Neural progenitor cell (in vitro differentiated cells): ENCODE measurements at places on chromosomes 2 and 18.

DNA sequence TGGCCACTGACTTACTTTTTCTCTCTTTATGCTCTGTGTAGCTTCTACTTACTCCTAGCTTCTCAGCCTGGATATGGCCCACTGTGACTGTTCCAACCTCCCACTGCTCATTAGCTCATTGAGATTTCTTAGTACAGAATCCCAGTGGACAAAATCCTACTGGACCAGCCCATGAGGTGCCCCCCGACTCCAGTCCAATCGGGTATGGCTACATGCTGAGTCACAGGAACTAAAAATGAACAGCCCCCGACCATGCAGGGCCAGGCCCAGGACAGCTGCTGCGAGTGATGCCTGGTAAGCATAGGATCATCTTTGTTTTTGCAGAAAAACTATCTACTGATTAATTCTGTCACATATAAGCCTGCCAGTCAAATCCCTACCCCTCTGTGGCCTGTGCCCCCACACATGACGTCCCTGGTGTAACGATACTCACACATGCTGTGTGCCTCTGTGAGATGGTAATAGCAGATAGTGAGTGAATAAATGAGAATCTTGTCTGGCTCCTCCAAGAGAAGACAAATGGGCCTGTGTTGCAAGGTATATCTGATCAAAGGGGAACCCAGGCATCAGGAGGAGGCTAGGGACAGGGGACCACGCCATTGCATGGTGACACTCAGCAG, 85.9 kb upstream of the KLF7 start:
- no peak for DNase-seq

GRCh38 chr2:78876316-78876688, 149.2 kb upstream of the REG3G start:
- no peak for DNase-seq

DNA sequence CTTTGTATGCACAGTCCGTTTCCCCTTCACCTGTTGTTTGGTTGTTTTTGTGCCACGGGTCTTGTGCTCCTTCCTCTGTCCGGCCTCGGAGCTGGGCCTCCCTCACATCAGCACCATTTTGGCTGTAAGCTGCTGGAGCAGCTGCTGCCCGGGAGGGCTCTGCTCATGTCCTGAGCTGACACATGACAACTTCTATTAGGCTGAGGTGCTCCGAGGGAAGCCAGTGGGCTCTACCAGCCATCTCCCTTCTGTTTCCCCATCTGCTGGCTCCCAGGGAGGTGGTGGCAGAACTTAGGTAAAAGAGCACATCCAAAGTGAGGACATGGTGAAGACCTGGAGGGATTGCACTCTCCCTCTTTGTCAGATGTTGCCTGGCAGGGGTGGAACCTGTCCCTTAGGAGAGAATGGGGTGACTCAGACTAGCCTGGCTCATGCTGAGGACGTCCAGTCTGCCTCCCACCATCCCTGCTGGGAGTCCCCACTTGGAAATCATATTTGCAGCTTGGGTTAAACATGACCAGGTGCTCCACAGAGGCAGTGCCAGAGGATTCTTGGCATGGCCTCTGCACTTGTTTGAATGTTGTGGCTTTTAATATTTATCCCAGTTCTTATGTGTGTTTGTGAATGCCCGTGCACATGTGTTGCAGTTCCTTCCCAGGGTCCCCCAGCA, 49.8 kb upstream of the TNP1 start:
- no peak for DNase-seq

DNA sequence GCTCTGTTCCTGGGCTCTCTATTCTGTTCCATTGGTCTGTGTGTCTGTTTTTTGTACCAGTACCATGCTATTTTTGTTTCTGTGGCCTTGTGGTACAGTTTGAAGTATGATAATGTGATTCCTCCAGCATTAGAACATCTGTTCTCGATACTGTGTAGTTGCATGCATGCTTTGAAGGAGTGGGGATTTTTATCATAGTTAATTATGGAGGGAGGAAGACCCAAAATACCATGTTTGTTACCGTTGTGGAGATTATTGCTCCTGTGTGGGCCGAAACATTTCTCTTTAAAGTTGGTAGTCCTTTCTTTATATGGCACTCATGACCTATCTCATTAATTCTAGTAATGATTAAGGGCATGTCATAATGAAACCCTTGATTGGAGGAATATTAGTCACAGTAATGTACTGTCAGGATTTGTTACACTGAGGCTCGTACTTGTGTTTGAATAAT, 87.6 kb downstream of the TTC27 start:
- no peak for DNase-seq

GRCh38 chr2:152433289-152433688, 98.3 kb downstream of the FMNL2 start:
- DNase-seq, result no peak

DNA sequence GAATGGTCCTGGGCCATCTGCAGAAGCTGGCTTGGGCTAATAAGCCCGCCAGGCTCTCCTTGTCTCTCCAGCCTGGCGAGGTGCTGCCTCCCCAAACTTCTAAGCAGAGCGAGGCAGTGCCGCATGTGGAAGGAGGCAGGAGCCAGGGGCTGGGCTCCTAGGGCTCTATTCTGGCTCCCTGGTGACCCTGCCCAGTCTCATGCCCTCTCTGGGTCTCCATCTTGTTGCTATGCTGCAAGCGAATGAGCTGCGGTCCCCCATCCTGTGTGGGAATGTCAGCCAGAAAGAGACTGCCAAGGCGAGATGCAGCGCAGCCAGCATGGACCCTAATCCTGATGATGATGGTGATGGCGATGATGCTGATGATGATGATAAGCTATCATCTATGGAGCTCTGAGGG, 48.7 kb downstream of the TNS1 start:
- DNase-seq, result no peak

DNA sequence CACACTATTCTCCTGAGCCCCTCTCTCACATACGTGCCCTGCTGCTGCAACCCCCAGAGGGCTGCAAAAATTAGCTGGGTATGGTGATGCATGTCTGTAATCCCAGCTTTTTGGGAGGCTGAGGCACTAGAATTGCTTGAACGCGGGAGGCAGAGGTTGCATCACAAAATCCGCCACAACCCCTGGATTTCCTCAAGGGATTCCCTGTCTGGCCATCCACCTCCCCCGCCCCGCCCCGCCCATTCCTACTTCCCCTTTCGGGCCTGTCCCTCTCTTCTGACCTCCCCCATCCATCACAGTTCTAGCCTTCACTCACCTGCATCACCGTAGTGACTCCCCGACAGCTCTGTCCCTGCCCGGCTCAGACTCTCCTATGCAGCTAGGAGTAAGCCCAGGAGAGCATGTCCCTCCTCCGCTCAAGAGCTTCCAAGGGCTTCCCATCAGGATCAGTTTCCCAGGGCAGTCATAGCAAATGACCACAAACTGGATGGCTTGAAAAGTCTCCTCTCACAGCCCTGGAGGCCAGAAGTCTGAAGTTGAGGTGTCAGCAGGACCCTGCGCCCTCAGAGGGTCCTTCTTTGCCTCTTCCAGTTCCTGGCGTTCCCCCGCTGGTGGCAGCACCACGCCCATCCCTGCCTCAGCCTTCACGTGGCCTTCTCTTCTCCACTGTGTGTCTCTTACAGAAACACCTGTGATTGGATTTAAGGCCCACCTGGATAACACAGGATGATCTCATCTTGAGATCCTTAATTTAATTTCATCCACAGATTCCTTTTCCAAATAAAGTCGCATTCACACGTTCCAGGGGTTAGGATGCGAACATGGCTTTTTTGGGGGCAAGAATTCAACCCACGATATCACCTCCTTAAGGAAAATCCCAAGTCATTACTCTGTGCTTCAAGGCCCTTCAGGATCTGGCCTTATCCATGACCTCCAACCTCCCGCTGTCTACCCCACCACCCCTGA, 58.5 kb downstream of the HS1BP3 start:
- DNase-seq, result no peak

DNA sequence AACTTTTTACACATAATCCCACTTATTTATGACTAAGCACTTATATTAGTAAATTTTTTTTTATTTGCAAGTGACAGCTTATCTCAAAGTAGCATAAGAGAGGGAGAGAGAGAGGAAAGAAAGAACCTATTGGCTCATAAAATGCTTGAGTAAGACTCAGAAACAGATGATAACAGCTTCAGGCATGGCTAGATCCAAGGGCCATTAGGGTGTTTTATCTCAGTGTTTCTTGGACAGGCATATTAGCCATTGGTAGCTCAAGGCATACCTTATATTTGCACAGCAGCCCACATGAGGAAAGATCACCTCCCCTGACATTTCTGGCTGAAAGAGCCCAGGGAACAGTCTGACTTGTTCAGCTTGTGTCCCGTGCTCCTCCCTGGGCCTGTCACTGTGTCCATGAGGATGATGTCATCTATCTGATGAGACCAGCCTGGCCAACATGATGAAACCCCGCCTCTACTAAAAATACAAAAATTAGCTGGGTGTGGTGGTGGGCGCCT, 64.4 kb downstream of the IL1R2 start:
- DNase-seq, result no peak

DNA sequence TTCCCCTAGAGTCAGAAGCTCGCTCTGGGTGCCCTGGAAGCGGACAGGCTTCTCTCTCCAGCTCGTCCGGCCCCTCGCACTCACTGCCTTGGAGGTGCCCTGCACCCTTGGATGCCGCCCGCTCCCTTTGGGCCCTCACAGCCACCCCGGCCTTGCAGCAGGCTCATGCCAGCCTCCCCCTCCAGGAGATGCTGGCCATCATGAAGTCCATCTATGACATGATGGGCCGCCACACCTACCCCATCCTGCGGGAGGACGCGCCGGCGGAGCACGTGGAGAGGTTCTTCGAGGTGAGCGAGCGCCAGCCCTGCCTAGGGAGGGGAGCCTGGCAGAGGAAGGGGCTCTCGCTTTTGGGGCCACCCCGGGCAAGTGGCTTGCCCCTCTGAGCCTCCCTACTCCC, 20.3 kb upstream of the FAHD2A start:
- DNase-seq, result no peak

DNA sequence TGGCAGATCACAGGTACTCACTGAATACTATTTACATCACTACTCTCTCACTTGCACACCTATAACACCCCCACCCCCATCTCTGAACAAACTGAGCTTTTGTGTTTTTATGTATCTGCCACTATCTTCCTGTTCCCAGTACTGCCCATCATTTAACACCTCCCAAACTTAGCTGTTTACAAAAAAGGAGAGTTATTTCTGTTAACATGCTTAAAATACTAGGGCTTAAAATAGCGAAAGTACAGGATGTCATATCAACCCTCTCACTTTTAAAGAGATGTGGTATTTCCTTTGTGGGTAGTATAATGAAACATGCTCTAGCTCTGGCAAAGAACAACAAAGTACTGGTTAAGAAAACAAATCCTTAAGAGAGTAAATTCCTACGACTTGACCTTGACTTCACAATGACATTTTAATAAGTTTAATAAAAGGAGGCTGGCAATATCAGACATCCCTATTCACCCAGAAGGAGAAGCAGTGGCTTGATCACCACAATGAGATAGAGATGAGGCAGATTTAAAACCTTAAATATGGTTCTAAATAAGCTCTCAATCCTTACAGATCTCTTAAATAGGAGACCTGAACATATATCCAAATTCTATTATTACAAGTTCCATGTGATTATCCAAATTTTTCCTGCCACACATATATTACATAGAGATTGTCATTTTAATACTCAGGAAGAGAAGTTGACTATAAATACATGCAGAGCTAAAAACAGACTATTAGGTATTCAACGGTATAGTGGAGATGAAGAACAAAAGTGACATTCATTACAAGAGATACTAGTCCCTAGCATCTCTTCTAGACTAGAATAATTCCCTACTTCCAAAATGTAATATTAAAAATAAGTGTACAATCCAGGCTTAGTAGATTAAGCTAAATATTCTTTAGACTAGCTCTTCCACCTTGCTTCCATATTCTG, 36.9 kb downstream of the TRAK2 start:
- DNase-seq, result no peak

DNA sequence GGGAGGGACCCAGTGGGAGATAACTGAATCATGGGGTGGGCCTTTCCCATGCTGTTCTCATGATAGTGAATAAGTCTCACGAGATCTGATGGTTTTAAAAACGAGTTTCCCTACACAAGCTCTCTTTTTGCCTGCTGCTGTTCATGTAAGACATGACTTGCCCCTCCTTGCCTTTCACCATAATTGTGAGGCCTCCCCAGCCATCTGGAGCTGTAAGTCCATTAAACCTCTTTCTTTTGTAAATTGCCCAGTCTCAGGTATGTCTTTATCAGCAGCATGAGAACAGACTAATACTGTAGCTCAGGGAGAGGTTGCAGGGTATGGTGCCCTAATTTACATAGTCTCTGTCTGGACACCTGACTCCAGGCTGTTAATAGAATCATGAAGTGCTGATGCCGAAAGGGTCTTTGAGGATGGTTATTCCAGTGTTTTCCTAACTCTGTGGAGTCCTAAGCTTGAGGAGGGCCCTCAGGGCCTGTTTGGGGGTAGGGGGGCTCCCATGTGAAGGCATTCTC, 343.2 kb downstream of the ALK start:
- DNase-seq, result no peak

DNA sequence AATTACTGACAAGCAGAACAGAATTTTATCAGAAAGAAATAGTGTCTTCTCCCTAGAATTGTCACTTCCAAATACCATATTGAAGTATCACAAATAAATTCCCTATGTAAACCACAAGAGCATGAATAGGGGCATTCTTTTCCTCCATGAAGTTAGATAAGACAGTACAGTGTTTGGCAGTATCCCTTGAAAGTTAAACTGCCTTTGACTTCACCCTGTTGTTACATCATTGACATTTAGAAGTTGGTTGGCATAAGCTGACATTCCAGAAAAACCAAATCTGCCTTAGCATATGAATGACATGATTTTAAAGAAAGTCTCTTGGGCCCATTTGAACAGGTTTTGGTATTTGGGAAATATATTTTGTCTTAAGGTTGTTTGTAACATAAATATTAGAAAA, 50.2 kb upstream of the OSR1 start:
- no peak for DNase-seq

GRCh38 chr2:170942615-170943014, 13.6 kb downstream of the GORASP2 start:
- DNase-seq, result no peak

- DNase-seq, result no peak
Measured at GRCh38 chr2:233225230-233226068, 26.0 kb upstream of the ATG16L1 start.

DNA sequence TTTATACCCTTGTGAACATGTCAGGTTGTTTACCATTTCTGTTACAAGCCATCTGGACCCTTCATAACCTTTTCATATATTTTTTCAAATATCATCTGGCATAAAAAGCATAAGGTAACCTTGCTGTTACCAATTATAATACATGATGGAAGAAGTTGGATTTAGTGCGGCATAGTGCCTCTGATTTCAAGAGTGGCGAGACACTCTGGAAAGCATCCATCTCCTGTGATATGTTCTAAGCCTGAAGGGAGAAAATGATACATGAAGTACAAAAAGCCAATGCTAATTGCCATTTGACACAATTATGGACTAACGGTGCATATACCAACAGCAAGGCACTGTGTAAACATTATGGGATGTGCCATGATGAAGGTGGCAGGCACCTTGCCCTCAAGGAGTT, 75.1 kb downstream of the DCC start:
- no peak for DNase-seq

GRCh38 chr2:26845021-26845420, 2.9 kb upstream of the DPYSL5 start:
- DNase-seq, result no peak

DNA sequence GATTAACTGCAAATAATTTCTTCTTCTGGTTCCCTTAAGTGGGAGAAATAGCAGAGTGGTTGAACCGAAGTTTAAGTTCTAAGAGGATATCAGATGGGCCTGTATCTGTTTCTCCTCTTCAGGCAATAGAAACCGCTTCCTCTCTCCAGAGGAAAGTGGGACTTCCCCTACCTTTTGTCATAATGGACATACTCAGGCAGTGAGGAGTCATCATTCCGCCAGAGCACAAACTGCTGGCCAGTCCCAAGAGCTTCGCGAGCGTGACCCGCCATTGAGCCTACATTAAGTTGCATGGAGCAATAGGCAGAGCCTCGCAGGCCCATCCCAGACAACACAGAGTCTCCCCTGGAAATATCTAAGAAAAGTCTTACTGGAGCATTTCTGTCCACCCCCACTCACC, 158.9 kb downstream of the LDLRAD4 start:
- DNase-seq, result no peak
